Muscle of leg (tissue), 16 donors: ENCODE measurements at places on chromosomes 3 and 15. TPM values are rescaled to one million over a fixed set of nuclear protein-coding genes. Genes with fewer than 3 reads are reported as not detected.

DNA sequence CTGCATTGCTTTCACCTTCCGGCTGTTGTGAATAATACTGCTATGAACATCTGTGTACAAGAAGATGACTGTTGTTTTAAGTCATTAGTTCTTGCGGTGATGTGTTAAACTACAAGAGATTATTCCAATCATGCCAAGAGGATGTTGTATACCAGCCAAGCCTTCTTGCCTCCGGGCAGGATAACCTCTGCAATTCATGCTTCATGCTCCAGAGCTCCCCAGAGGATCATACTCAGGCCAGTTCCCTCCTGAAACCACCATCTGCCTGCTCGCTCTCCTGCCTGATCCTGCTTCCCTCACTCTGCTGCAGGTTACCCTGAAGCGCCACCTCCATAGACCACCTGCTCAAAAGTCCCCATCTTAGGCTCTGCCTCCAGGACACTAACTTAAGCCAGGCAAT is 187.1 kb upstream of the PROK2 start:
- no peak for DNase-seq

- DNase-seq, result no peak
Measured at GRCh38 chr15:75565062-75565970, 13.8 kb downstream of the PTPN9 start.

The DMXL2 gene
- total RNA-seq, result 18.7 TPM

The HCLS1 gene
- 4.1 TPM for total RNA-seq

The RAB8B gene
- total RNA-seq, result 21.1 TPM
